ENCODE measurements at places on chromosomes 12 and 14.

DNA sequence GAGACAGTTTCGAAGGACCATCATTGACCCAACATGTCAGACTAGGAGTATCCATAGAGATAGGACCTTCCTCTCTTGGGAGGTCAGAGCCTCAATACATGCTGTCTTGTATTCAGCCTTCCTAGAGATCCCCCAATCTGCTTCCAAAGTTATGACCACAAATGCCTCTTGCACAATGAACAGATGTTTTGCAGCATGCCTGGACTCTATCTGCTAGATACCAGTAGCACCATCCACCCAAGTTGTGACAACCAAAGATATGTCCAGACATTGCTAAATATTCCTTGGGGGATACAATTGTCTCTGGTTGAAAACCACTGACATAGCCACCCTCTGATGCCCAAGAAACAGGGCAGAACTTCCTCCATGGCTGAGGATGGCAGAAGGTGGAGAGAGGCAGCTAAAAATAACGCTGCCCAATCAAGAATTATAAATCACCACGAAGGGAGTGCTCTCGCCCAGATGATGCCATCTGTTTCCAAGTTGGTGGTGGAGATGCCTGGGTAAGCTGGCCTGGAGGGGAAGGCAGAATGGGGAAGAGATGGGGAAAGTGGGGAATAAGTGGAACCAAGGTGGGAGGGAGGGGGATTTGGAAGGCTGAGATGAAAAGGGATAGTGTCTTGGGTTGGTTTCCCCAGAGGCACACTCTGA is 42.9 kb upstream of the NOS1 start:
- DNase-seq = no peak

DNA sequence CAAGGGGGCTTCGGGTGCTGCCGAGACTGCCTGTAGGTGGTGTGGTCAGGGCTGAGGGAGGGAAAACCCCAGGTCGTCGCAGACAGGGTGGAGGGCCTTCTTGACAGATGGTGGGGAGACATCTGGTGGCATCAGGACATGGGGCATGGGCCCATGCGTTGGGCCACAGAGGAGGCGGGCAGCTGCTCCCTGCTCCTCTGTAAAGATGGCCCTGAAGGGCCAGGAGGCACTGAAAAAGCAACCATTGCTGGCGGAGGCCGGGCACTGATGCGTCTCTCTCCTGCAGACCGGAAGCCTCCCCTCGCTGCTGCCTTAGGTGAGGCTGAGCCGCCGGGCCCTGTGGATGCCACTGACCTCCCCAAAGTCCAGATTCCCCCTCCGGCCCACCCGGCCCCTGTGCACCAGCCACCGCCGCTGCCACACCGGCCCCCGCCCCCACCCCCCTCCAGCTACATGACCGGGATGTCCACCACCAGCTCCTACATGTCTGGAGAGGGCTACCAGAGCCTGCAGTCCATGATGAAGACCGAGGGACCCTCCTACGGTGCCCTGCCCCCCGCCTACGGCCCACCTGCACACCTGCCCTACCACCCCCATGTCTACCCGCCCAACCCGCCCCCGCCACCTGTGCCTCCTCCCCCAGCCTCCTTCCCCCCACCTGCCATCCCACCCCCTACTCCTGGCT is 28.8 kb downstream of the CCNK start:
- no peak for DNase-seq

DNA sequence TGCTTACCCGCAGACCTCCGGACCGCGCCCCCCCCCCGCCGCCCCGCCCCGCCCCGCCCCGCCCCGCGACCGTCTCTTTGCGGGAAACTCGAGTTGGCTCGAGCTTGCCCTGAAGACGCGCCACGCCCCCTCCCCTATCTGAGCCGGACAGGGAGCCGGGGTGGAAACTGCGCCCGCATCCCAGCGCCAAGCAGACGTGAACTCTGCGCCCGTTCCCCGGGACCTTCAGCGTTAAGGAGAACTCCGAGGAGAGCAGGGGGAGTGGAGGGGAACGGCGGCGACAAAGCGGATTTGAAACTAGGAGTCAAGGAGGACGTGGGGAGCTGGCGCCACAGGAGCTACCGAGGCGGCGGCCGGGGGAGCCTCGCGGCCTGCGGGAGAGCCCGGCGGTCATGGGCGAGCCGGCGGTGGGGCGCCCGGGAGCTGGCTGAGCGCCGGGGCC is at the start of gene KCNK13:
Gene KCNK13, plus strand, starts transcription at position 310 of the 442 bp plus-strand sequence. CDS start 212 bp downstream, outside the sequence.
- no peak for DNase-seq

DNA sequence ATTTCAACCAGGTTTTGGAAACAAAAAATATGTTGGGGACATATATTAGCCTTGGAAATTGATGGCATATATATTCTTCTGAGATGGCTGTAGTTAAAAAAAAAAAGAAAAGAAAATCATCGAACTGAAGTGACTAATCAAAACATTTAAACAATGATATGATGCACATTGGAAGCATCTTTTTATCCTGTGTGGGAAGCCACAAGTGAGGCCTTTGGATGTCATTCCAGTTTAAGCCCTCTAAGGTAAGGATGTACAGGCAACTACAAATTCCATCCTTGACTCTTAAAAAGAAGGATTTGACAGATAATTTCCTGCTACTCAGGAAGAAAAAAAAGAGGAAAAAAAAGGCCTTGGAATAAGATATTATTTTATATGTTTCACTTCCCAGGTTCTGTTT is 9.6 kb upstream of the PTPRB start:
- peak; percentile 57 for DNase-seq

DNA sequence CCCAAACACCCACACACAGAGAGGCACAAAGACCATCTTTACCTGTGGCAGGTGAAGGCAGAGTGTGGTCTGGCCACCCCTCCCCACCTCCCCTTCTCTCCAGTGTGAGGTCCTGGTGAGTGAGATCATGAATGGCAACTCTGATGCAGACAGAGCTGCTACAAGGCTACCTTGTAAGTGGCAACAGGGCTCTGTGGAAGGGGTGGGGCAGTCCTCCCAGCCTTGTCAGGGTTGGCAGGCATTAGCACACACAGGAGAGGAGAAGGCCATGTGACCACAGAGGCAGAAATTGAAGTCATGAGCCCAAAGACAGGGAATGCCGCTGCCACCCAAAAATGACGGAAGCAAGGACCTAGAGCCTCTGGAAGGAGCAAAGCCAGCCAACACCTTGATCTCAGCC is 30.7 kb downstream of the VWF start:
- DNase-seq = no peak

GRCh38 chr12:111749391-111749790 is 17.3 kb upstream of the ALDH2 start:
- DNase-seq = no peak

DNA sequence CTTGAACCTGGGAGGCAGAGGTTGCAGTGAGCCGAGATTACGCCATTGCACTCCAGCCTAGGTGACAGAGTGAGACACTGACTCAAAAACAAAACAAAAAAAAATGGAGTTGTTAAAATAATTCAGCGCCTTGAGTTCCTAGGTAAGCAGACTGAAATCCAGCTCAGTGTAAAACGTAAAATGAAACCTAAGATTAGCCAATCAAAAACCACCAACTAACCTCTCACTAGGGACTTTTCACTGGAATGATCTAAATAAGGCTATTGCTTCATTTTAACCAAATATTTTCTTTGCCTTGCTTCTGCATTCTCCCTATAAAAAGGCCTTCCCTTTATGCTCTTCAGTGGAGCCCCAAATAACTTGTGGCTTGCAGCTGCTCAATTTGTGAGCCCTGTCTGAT is 91.6 kb upstream of the HIF1A start:
- peak; percentile 86 for DNase-seq

- no peak for DNase-seq
Measured at GRCh38 chr14:77065851-77066577, 32.0 kb upstream of the CIPC start.

DNA sequence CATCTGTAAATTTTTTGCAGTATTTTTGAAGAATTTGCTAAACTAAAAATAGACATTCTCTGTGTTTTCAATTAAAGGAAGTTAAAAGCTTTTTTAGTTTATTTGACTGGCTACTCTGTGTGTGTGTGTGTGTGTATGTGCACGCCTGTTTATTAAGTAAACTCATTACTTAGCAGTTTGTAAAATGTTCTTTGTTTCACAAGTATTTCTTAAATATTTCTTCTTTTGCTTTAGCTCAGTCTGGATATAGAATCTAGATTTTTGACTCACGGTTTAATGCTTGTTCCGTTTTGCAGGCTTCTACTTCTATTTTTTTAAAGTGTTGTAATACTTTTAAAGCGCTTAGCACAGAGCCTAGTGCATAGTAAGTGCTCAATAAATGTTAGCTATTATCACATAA is 46.5 kb upstream of the KCNMB4 start:
- DNase-seq = no peak

All from choroid plexus epithelial cell (primary cell).